Renal pelvis (tissue), 12 donors: ENCODE measurements at places on chromosomes 6 and 20. TPM values are rescaled to one million over a fixed set of nuclear protein-coding genes. Genes with fewer than 3 reads are reported as not detected.

Gene KIFC1
- polyA plus RNA-seq: 42.2 TPM

Gene ZC2HC1B
- polyA plus RNA-seq: not detected

Gene C20orf141
- polyA plus RNA-seq: not detected

Gene FABP7
- polyA plus RNA-seq: 0.73 TPM
